ENCODE measurements at places on chromosomes 11 and 22. TPM values are rescaled to one million over a fixed set of nuclear protein-coding genes. Genes with fewer than 3 reads are reported as not detected.
A peak's percentile ranks its signal among the peaks of the same experiment; 100 is the strongest.

The GUCY1A2 gene
- polyA plus RNA-seq = 0.49 TPM

DNA sequence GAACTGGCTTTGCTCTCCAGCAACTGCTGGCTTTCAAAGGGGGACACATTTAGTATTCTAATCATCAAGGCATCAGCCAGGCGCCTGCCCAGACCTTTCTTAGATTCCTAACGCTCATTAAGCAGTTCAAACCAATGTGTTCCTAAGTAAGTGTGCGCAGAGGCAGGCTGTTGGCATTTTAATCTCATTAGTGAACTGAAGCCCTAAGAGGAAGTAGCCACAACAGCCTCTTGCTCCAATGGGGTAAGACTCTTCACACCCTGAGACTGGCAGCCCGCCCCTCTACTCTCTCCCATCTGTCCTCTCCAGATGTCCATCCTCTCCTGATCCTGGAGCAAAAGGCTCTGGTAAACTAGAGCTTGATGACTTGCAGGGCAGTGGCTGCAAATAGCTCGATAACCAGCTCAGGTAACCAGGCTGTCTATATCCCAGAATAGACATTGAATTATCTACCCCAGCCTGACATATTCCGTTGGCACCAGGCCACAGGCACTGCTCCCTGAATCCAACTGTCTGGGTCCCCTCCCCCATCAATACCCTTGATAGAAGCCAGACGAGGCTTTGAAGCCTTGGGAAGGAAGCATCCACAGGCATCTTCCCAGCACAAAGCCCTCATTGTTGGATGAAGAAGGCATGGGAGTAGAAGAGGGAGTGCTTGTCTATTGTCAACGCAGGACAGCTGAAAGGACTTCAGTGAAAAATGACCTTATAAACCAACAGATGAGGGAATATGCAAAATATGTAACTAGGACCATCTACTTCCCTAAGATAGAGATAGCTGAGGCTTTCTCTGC is 321.1 kb downstream of the TENM4 start:
- peak; percentile 76 for DNase-seq

DNA sequence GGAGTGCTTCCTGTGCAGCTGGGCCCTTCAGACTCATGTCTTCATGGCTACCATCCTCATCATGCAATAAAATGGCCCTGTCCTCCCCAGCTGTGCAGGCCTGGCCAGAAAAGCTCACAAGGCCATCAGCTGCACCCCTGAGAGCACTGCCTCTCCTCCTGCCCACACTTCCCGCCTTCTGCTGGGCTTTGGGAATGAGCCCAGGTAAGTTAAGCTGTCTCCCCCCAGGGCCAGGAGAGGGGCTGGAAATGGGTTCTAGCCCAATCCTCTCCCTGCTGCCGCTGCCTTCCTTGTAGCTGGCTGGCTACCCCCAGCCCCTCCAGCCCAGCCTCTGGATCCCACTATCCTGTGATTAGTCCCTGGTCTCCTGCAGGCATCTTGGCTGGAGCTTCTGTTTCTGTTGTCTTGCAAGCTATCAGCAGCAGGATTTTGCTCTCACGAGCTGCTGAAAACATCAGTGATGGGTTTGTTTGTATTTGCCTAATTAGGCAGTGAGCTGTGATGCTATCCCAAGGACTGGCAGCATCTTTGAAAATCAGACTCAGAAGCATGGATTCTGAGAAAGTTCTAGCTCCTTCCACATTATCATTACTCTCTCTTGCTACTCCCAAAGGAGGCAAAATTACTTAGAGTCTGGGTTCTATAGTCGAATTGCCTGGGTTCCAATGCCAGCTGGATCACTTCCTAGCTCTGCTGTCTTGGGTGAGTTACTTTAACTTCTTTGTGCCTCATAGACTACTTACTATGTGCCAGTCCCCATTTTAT is 168.1 kb downstream of the ST3GAL4 start:
- DNase-seq = peak; percentile 46

- no peak for DNase-seq
Observed at GRCh38 chr11:61699737-61700160, 19.6 kb downstream of the DAGLA start.

DNA sequence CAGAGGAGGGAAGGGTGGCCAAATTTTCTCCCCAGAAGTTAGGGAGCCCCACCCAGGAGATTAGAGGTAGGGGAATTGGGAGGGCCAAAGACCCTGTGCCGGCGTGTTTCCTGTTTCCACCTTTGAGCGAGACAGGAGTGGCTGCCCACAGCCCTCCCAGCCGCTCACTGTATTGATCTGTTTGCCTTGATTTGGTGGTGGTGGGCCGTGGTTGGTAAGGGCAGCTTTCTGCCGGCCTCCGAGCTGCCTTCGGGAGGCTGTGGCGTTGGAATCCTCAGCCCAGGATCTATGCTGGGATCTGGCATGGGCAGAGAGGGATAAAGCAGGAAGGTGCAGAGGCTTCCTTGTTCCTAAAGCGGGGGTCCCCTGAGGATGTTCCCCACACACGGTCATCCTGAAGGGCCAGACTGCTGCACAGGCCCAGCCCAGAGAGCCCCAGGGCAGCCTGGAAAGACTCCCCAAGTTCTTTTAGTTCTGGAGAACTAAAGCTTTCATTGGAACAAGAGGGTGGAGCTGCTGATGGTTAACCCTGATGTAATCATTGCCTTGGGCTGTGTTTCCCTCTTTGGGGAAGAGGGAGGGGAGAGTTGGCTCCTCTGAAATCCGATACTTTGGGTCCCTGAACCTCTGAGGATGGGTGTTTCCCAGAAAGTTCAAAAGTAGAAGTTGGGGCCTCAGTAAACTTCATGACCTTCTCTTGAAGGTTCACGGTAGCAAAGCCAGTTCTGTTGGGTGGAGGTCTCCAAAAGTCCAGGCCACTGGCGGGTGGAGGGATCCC is 7.2 kb downstream of the FAM83F start:
- no peak for DNase-seq

- DNase-seq = no peak
Observed at GRCh38 chr22:19779011-19779421, 18.4 kb downstream of the TBX1 start.

- DNase-seq = no peak
Observed at GRCh38 chr11:95653099-95653498, 136.5 kb downstream of the FAM76B start.

The RTN4R gene
- 21.3 TPM for polyA plus RNA-seq

The OR8B4 gene
- polyA plus RNA-seq = not detected

GRCh38 chr11:101745756-101746155 is 161.9 kb upstream of the TRPC6 start:
- DNase-seq = no peak

- no peak for DNase-seq
Observed at GRCh38 chr22:23149743-23150238, 4.5 kb downstream of the RAB36 start.

GRCh38 chr11:108097179-108097578 is 24.2 kb upstream of the ACAT1 start:
- no peak for DNase-seq
